NCI-H524 (cell line): ENCODE measurements at places on chromosomes 3 and 15.
A peak's percentile ranks its signal among the peaks of the same experiment; 100 is the strongest.

DNA sequence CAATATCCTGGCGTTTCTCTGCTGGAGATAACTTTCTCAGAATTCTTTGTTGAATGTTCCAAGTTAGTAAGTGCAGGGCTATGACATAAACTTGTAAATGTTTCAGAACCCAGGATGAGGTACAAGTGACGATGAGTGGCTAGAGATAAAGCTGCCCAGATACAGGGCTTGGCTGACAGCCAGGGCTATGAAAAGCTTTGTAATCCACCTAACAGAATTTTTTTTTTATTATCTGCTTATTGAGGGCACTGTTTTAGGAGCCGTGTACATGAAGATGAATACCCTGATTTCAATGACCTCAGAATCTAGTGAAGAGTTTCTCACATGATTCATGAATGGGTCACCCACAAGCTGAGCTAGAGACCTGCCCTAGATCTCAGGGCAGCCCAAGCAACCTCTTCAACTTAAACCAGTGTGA lies 431.4 kb downstream of the DIPK2A start:
- no peak for DNase-seq

- peak; percentile 36 for DNase-seq
Measured at GRCh38 chr15:52678468-52679231, 538 bp downstream of the ATOSA start.

DNA sequence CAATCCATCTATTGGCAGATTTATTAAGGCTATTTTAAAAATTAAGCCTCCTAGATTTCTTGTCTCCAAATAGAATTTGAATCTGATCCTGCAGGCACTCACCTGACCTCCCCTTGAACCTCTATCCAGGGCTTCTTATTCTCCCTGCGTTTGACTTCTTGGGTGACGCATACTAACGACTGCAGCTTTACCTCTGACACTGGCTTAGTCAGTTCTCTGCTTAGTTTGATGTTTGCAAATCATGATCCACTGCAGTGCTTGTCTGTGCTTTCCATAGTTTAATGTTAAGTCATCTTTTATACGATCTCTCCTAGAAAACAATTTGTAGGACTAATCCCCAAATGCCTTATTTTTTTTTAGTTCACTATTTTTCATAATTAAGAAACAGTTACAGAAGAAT lies 233.1 kb downstream of the ROBO1 start:
- no peak for DNase-seq

DNA sequence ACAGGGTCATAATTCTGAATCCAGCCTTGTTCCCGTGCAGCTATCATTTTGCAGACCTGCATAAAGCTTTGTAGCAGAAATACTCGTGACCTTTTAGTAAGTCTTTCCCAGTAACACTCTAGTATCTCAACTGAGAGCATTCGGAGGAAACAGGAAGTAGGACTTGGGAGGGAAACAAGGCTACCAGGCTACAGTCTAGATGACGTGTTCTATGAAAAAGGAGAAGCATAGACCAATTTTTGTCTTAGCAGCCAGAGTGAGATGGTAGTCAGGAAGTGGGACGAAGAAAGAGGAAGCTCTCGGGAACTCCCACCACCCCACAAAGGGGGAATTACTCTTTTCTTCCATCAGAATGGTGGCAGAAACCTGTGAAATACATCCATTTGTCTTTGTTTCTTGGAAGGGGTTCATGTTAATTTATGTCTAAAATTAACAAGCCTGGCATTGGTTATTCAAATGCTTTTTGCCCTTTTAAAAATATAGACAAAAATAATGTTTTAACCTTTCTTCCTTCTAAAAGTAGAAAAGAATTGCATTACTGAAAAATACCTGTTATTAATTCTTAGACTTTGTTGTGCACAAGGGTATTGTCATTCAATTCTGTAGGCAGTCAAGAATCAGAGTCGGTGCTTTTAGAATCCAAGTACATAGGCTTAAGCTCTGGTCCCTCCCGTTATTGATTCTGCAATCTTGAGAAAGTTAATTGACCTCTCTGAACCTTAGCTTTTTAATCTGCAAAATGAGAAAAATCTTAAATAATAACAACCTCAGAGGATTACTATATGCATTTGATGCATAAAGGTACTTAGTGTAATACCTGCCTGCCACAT lies 1.6 kb upstream of the SUCNR1 start:
- DNase-seq = no peak

- DNase-seq = no peak
Measured at GRCh38 chr3:127637971-127638370, 9.0 kb downstream of the PODXL2 start.

- no peak for DNase-seq
Measured at GRCh38 chr3:162892921-162893793, 1396.5 kb downstream of the OTOL1 start.

DNA sequence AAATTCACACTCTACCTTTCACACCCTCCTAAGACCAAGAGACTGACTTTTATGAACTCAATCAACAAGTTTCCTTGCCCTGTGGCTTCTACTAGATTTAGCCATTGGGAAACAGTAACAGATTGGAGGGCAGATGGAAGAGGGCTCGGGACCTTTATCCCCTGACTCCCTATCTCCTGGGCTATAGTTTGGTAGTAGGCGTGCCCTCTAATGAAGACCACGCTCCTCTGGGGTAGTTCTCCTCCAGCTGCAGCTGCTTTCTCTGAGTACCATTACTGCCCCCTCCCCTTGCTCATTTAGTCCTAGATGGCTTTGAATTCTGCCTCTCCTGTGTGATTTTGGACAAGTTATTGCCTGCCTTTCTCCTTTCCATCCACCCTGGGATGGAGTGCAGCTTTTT lies 33.3 kb downstream of the FMN1 start:
- peak; percentile 71 for DNase-seq

DNA sequence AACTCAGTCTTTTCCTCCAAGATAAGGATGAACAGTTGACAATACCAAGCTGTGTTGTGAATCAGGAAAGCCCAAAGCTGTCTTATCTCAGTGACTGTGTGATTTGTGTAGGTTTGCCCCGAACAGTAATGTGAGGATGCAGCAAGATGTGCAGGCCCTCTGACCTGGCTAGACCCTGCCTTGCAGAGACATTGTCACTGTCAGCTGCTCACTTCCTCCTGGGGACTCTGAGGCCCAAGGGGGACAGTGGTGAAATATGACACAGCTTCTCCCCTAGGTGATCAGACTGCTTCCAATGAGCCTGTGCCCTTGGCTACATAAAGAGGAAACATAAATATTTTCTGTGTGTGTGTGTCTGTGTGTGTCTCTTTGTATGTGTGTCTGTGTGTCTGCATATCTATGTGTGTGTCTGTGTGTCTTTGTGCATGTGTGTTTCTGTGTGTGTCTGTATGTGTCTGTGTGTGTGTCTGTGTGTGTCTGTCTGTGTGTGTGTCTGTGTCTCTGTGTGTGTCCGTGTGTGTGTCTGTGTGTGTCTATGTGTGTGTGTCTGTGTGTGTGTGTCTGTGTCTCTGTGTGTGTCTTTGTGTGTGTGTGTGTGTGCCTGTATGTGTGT lies 21.7 kb downstream of the LRRK1 start:
- no peak for DNase-seq

- no peak for DNase-seq
Measured at GRCh38 chr3:110755345-110755744, 316.3 kb upstream of the NECTIN3 start.

DNA sequence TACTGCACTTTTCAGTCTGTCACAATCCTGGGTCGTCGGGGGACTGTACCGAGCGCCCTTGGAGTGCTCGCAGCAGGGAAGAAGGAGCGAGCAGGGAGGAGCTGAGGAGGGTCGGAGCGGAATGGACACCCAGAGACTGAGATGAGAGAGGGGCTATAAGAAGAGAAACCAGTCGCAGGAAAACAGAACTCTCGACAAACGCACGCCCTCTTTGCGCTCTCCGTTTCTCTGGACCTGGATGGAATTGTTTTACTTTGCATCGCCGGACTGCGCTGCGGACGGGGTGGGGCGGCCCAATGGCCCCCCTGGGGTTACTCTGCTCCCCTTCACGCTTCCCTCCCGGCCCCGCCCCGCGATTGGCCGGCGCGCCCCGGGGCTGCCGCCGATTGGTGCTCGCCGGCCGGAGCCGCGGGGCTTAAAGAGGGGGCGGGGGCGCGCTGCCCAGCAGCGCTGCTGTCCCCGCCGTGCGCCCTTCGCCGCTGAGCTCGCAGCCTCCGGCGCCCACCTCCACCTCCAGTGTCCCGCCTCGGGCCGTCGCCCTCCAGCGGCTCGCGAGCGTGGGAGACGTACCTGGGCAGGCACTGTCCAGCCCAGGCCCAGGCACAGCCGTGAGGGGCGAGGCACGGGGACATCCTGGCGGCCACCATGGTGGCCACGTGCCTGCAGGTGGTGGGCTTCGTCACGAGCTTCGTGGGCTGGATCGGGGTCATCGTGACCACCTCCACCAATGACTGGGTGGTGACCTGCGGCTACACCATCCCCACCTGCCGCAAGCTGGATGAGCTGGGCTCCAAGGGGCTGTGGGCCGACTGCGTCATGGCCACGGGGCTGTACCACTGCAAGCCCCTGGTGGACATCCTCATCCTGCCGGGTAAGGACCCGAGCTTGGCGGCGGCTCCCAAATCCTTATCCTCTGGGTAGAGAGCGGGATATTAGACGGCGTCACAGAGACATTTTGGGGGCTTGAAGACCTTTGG lies at the start of gene CLDN11:
Gene CLDN11 (plus strand): TSS at position 447 of the 977 bp plus-strand sequence. CDS start 199 bp downstream, at position 646.
- peak; percentile 87 for DNase-seq

GRCh38 chr15:92953566-92953965 lies 53.4 kb downstream of the CHD2 start:
- no peak for DNase-seq

- no peak for DNase-seq
Measured at GRCh38 chr15:92158426-92158825, 235.3 kb upstream of the ST8SIA2 start.

- no peak for DNase-seq
Measured at GRCh38 chr15:68768321-68768720, 52.4 kb downstream of the ANP32A start.

GRCh38 chr3:41630708-41631107 lies 331.2 kb downstream of the ULK4 start:
- no peak for DNase-seq

- no peak for DNase-seq
Measured at GRCh38 chr3:133328373-133328772, 71.5 kb upstream of the BFSP2 start.

DNA sequence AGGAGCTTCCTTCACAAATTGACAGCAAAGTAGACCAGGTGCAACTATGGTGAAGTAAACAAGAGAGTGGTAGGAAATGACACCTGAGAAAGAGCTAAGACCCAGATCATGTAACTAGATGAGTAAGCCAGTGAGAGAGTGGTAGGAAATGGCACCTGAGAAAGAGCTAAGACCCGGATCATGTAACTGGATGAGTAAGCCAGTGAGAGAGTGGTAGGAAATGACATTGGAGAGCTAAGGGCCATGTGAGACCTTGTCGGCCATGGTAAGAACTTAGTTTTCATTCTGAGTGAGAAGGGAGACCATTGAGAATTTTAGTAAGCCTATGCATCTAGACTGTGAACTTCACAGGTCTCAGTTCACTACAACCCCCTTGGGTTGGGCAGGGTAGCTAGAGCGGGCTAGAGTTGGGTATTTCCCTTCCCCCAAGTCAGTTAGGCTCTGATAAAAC lies 5.4 kb upstream of the SENP7 start:
- no peak for DNase-seq

DNA sequence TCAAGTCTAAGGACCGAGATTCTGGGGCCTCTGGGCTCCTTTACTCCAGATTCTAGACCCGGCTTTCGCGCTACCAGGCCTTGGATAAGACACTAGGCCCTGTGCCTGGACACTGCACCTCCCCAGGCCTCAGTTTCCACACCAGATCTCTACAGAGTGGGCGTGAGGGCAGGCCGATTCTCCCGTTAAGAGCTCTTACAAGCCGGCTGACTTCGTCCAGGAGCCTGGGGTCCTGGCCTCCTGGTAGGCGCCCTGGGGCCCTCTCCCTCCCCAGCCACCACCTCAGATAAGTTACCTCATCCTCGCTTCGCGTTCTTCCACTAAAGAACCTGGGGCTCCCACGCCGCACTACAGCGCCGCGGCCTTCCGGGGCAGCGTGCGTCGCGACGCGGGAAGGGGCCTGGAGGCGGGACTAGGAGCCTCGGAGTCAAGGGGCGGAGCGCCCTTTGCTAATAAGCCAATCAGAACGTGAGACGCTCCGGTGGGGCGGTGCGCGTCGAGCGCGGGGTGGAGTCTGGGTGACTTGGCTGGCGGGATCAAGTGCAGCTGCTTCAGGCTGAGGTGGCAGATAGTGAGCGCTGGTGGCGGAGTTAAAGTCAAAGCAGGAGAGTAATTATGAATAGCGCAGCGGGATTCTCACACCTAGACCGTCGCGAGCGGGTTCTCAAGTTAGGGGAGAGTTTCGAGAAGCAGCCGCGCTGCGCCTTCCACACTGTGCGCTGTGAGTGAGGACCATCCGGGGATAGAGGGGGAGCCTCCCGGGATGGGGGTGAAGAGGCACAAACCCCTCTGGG lies at the start of the genes EAF2 and IQCB1:
Gene EAF2 (plus strand): TSS at position 539 of the 794 bp plus-strand sequence. CDS start 77 bp downstream, at position 616.
Gene IQCB1 (minus strand): TSS at position 390 of the 794 bp plus-strand sequence. CDS start 6,100 bp downstream, outside the sequence.
- DNase-seq = peak; percentile 98

GRCh38 chr3:55795296-55795695 lies 308.2 kb upstream of the WNT5A start:
- no peak for DNase-seq

DNA sequence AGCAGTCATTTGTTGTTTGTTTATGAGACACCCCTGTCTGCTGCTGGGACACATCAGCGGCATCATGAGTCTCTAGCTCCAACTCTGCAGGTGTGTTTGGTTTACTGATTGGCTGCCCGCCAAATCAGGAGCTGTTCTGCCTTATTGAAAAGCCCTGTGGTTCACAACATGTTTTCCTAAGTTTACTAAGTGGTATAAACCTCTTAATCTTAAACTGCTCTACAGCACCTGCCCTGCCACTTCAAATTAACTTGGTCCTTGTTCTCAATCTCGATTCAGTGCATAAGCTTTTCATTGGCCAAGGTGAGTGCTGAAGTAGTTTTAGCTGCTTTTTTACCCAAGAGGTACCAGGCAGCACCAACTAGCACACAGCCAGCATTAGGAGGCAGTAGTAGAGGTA lies 77.8 kb upstream of the WDR72 start:
- DNase-seq = peak; percentile 72

- no peak for DNase-seq
Measured at GRCh38 chr15:85063088-85063487, 81.4 kb downstream of the PDE8A start.

DNA sequence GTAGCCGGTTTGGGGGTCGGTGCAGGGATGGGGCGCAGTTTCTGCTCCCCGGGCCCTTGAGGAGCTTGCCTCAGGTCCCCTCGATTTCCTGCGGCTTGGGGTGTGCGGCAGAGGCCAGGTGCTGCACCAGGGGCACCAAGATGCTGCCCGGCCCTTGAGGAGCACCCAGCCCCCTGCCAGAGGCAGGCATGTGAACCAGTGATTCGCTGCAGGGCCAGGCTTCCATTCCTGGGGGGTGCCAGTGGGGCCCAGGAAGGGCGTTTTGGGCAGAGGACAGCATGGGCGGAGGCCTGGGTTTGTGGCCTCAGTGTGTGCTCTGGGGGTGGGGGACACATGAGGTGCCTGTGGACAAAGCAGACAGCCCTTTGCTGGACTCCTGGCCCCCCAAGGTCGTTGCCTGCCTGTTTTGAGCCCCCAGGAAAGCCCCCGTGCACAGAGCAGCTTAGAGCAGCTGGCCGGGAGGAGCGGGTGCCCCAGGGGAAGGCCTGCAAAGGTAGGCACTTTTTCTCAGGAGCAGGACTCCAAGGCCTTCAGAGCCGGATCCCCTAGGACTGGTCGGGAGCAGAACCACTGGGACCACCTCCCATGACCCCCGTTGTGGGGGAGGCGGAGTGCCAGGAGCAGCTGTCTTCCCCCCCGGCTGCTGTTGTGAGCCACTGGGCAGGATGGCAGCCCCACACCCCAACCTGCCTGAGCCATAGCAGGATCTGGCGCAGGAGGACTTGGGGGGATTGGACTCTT lies 1.6 kb downstream of the PLXNA1 start:
- no peak for DNase-seq

- no peak for DNase-seq
Measured at GRCh38 chr3:173045770-173046382, 95.2 kb downstream of the SPATA16 start.

- DNase-seq = no peak
Measured at GRCh38 chr3:25511972-25512721, 84.1 kb downstream of the RARB start.
